ENCODE measurements at places on chromosomes 1 and 21.

GRCh38 chr21:41397471-41397891 is 28.6 kb upstream of the MX1 start:
- DNase-seq: no peak

- no peak for DNase-seq
These were observed 68.6 kb upstream of the VAV3 start for GRCh38 chr1:108033550-108033951.

- DNase-seq: peak; percentile 41
These were observed 42.3 kb downstream of the MAN1C1 start for GRCh38 chr1:25658791-25659431.

- DNase-seq: no peak
These were observed 42.9 kb downstream of the USP24 start for GRCh38 chr1:55172272-55172671.

GRCh38 chr1:94579876-94580294 is 38.3 kb upstream of the F3 start:
- DNase-seq: no peak

DNA sequence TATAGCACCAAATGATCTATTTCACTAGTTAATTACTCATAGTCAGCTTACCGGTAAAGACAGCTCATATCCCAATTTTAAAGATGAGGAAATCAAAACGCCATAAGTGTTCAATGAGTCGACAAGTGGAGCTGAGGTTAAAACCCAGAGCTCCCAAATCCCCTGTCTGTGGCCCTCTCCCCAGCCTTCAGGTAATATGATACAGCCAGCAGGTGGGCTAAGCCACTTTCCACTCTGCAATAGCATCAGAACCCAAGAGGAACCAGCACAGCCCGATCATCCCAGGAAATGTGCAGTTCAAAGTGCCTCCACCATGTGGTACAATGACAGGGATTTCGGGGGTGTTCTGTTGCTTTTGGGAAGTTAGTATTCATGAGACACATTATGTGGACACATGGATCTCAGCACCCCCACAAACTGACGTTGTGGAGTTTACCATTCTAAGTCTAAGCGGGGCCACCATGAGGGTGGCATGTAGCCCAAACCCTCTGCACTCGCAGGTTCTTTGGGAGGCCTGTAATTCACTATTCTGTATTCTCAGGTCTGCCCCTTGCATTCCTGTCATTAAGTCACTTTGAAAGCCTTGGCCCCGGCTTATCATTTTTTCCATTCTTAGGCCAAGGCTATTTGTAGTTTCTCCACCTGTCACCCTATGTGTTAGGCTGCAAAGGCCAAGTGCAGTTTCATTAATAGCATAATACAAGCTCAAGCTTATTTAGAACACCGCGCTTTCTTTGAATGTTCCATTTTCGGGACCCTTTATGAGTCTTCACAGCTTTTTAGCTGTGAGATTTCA is 26.3 kb upstream of the ACTN2 start:
- DNase-seq: no peak

DNA sequence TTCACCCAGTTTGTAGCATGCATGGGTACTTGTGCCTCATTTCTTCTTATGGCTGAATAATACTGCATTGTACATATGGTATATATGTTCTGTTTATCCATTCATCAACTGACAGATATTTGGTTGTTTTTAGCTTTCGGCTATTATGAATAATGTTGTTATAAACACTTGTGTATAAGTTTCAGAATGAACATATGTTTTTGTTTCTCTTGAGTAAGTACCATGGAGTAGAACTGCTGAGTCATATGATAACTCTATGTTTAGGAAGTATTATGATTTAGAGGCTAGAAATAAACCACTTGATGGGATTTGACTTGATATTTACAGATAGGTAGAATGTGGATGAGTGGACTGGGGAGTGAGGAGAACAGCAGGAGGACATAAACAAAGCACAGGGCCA is 48.6 kb downstream of the WNT2B start:
- DNase-seq: no peak

DNA sequence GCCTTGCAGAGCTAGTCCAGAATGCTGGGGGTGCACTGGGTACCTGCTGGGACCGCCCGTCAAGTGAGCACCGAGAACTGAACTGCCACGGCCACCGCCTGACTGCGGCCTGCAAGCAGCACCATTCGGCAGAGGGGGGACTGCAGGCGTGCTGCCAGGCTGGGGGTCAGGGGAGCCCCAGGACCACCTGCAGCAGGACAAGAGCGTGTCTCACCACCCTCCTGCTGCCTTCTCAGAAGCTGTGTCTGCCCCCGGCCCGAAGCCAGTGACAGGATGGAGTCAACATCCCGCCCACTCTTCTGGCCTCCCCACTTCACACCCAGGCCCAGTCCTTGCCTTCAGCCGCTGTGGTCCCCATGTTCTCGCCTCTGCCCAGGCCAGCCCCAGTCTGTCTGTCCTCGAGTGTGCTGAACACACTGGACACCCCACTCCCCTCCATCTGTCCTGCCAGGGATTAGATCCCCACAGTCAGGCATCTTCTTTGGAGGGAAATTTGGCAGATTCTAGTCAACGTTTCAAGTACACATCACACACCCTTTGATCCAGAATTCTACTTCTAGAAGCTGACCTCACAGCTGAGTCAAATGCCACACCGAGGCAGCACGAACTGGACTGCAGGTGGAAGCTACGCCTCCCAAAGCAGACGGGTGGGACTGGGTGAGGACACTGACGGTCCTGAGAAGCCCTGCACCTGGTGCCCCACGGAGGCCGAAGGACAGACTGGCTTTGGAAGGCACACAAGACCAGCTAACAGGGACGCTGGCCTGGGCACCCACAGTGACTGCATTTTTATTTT is 26.0 kb downstream of the PTTG1IP start:
- no peak for DNase-seq

GRCh38 chr21:42096566-42096965 is 25.4 kb downstream of the UMODL1 start:
- DNase-seq: no peak

DNA sequence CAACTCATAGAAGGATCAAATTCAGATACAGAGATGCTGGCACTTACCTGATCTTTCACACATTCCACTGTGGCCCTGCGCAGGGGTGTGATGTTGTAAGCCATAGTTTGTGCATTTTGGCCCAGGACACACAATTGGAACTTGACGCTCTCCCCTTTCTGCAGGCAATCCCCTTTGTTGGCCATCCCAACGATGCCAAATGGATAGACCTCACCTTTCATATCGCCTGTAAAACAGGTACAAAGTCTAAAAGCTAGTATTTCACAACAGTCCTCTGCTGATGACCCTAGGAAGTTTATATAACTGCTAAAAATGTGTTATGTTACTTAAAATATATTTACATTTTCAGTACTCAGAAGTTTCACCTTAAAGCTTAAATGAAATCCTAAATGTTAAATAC is 3.9 kb upstream of the NRAS start:
- no peak for DNase-seq
